Fibroblast of skin of back (primary cell): ENCODE measurements at places on chromosomes 6 and 20.

DNA sequence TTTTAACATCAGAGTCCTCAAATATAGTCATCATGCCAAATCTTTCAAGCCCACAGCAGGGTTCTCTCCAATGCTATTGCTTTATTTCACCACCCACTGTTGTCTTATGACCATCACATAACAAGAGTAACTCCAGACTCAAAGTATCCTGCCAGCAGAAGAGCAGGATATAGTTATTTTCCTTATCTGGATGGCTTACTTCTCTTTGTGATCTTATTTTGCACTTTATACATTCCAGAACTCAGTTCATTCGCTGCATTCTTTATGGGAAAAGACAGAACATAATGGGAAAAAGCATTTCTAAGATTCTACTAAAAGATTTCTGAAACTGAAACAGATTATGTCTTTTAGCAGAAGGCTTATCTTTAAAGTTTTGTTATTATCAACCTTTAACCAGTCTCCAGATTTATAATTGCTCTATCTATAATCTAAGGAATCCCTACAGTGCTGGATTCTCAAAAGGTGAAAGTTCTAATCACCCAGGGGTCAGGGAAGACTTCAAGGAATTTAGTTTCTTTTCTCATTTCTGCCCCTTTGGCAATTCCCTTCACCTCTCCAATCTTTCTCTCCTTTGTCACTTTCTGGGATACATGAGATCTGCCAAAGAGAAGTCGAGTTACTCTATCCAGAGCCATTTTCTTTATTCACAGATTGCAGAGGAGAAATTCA, 190.4 kb downstream of the TPBG start:
- DNase-seq: peak; percentile 16

DNA sequence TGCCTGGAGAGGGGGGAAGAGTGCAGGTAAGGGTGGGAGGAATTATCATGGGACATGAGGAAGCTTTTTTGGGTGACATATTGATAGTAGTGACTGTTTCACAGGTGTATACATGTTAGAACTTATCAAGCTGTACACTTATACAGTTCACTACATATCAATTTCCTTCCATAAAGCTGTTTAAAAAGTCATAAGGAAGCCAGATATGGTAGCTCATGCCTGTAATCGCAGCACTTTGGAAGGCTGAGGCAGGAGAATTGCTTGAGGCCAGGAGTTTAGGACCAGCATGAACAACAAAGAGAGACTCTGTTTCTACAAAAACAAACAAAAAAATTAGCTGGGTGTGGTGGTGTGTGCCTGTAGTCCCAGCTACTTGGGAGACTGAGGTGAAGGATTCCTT, 21.7 kb downstream of the ZSCAN12 start:
- no peak for DNase-seq

- no peak for DNase-seq
Observed at GRCh38 chr6:158050107-158050735, 68.6 kb downstream of the SYNJ2 start.

DNA sequence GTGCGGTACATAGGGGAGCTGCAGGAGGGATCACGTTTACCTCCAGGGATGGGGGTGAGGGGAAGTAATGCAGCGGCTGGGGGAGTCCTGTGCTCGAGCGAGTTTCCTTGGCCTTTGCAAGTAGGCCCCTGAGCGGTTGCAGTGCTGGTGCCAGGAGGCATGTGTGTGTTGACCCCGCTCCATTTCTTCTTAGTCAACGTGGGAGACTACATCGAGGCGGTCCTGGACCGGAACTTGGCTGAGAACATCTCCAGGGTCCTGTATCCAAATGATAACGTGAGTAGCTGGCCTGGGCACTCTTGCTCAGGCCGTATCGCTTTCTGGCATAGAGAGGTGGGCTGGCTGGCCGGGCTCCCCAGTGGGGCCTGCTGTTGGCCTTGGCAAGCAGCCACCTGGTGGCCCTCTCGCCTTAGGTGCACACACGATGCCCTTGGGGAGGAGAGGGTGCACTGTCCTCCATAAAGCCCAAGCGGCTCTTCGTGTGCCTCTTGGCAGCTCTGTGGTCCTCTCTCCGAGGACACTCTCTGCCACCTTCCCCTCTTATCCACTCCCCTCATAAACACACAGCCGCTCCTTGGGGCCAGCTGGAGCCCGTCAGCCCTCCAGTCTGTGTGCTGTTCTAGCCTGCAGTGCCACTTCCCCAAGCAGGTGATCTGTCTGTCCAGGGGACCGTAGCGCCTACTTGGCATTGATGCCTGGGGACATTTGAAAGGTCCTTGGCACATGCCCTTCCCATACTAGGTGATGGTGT, 29.3 kb downstream of the PYGB start:
- no peak for DNase-seq

DNA sequence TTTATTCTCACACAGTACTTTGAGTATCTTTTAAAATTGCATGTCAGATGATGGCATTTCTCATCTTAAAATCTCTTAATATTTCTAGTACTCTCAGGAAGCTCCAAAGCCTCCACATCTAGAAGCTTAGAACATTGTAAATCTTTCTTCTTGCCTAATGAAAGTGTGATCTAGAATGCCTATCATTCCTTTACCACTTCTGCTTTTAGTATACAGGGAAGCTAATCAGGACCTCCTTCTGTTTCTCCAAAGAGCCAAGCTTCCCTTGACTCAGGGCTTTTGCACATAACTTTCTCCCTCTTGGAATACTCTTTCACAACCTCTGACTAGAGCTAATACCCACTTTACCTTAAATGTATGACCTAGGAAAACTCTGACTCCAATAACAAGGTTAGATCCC, 7.5 kb upstream of the ELOVL4 start:
- DNase-seq: no peak

DNA sequence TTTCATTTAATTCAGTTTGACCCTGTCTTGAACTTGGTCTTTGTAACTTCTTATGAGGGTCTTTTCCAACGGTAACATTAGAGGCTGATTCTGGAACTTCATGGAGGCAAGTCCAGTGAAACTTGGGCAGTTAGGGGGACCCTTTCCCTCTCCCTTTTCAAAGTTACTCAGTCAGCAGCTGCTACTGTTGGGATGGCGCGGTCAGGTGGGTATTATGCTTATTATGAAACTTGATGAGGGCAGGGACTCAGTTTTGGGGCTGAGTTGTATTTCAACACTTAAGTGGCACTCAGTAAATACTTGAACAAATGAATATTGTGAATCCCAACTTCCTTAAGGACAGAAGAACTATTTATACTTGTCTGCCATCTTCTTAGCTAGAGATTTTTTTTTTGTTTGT, 20.8 kb downstream of the TOP1 start:
- DNase-seq: no peak

GRCh38 chr6:170296746-170297575, 6.1 kb upstream of the DLL1 start:
- DNase-seq: no peak

GRCh38 chr6:149855741-149856140, 8.4 kb downstream of the LRP11 start:
- DNase-seq: no peak

DNA sequence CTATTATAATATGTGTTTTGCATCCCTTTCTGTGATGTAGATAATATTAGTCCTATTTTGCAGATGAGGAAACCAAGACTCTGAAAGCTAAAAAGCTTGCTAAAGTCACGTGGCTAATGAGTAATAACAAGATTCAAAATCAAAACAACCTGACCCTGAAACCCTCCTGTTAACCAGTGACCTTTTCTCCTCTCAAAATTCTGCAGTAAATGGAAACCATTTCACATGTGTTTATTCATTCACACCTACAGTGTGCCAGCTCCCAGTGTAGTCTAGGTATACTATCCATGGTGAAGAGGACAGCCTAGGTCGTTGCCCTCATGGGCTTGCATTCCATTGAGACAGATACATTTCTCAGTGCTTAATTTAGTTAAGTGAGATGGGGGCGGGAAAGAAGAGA, 30.6 kb upstream of the PHACTR2 start:
- DNase-seq: no peak

- peak; percentile 4 for DNase-seq
Observed at GRCh38 chr6:123316733-123317323, 319.9 kb downstream of the TRDN start.

- DNase-seq: no peak
Observed at GRCh38 chr20:4490045-4490444, 231.7 kb upstream of the PRND start.

GRCh38 chr6:13715444-13715883, 3.8 kb upstream of the RANBP9 start:
- DNase-seq: no peak

DNA sequence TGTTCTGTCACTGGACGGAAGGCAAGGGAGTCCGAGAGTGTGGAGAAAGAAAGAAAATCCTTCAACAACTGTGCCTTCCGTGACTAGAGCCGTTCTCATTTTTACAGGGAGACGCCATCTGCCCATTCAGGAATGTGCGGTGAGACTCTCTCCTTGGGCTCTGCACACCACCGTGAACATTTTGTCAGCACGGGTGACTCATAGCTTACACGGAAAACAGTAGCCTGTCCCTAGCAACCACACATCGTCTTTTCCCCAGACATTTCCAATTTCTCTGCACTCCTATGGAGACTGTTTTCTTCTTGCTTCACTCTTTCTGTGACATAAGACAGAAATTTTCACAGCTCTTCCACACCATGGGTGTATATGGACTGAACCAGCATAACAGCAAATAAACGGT, 55.1 kb downstream of the TBXT start:
- peak; percentile 89 for DNase-seq

- no peak for DNase-seq
Observed at GRCh38 chr20:55469074-55469473, 536.2 kb downstream of the CBLN4 start.

DNA sequence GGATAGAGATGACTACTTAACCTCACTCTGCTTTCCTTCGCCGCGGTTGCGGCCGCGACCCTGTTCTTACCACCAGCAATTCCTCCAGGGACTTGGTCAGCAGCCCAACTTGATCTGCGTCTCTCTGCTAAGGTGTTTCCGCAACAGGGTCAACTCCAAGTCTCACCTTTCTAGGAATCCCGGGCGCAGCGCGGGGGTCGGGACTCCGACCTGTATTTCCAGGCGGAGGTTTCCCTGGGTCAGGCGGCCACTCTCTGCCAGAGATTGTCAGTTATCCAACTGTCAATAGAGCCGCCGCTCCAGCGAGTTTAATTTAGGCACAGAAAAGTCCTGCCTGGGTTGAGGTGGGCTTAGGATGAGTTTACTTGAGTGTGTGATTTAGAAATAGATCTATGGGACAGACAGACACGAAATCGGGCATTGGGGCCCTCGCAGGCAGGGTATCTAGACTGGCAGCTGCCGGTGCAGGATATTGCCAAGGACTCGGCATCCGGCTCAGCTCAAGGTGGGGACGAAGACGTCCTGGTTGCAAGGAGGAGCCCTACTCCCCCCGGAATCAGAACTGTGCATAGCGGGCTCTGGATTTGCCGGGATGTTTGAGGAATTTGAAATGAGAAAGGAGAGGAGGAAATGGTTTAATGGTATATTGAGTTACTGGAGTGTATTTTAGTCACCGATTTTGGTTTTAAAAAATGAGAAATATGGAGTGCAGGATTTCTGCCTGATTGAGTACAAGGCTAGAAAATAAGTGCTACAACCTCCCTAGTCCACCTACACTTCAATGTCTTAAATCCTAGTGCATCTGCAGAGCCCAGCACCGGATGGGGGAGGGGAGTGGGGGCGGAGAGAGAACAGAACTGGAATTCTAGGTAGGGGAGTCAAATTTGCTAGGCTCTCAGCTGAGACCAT, 23.7 kb downstream of the POM121L2 start:
- DNase-seq: no peak

DNA sequence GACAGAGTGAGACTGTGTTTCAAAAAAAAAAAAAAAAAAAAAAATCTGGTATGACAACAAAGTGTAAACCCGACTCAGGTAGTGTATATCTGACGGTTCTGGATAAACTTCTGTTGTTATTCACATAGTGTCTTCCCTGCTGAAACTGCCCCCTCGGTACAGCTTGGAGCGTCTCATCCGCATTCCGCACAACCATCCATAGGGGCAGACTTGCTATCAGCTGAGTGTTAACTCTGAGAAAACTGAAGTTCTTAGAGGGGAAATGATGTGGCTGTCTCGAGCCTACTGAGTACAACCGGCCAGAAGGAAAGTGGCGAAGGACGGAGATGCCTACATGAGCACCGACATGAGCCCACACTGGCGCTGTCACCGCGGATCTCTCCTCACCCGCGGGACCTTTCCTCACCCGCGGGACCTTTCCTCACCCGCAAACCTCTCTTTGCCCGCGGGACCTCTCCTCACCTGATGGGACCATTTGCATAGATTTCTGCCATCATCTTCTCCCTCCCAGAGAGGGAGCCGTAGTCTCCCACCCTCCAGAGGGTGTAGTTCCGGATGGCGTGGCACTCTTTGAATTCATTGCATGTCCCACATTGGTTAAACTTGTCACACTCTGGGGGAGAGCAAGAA, 9.8 kb downstream of the CTSZ start:
- no peak for DNase-seq

- DNase-seq: peak; percentile 11
Observed at GRCh38 chr20:41534842-41535241, 83.3 kb downstream of the CHD6 start.

DNA sequence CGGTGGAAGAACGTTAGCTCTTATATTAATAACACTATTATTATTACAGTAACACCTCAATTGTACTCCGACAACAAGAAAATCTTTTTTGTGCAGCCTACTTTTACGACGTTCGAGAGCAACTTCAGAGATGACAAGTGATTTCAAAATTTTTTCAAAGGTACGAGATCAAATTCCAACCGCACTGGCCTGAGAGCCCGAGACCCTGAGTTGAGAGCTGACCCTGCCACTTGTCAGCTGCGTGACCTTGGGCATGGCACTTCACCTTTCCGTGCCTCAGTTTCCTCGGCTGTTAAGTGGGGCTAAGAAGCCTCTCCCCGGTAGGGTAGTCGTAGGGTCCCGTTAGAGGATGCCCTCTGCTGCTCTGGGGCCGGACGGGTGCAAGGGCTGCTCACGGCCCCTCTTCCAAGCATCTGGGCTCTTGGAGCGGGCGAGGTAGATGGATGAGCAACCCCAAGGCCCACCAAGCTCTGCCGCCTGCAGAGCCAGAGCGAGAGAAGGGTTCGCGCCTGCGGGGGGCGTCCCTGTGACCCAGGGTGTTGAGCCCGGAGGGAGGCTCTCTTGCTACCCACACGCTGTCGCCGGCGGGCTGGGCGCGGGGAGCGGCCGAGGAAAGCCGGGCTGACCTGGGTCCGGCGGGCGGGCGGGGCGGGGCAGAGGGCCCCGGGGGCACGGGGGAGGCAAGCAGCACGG, 510 bp downstream of the NDRG3 start:
- DNase-seq: peak; percentile 15
